Fibroblast of the aortic adventitia (primary cell): ENCODE measurements at places on chromosomes 6 and 20. TPM values are rescaled to one million over a fixed set of nuclear protein-coding genes. Genes with fewer than 3 reads are reported as not detected.

DNA sequence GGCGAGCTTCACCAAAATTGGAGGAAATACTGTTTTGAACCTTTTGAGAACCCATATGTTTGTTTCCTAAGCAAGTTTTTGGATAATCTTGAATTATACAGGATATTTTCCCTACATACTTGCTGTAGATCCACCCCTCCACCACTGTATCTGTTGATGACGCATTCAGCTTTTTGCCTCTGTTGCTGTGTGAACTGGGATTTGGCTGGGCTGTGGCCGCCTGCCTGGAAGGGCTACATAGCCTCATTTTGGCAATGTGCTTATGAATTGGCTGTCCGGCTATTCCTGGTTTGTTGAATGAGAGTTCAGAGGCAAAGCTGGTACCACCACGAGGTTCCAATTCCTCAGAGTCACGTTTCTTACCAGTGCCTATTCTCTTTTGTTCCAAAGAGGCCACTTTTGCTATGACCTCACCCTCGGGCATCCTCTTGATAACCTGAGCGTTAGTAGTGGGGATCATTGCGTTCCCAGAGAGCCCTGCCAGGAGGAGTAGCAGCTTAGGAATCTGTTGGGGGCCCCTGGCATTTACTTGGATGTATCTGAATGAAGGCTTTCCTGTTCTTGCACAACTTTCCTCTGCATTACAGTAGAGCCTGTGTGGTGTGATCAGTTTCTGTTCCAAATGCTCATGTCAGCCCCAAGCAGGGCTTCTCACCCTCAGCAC lies 6.4 kb downstream of the FAM83D start:
- peak; percentile 90 for DNase-seq

DNA sequence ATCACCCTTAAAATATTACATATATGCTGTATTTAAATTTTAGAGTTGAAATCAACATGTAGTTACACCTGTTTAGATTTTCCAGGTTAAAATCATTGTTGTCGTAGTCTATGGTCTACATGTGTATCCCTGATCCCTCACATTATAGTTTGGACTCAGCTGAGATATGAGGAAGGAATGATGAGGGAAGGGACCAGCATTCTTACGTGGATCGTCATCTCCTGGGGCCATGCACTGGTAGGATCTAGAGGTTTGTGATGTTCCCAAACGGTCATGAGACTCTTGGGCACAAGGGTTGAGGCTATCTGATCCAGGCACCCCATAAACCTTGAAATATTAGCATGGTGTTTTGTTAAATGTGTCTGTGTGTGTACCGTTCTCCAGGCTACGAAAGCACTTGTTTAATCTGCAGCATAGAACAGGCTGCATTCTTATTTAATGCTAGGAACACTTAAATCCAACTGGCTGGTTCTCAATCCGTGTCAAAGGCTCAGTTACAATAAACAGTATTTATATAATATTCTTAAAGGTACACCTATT lies 55.4 kb downstream of the IPCEF1 start:
- DNase-seq = no peak

DNA sequence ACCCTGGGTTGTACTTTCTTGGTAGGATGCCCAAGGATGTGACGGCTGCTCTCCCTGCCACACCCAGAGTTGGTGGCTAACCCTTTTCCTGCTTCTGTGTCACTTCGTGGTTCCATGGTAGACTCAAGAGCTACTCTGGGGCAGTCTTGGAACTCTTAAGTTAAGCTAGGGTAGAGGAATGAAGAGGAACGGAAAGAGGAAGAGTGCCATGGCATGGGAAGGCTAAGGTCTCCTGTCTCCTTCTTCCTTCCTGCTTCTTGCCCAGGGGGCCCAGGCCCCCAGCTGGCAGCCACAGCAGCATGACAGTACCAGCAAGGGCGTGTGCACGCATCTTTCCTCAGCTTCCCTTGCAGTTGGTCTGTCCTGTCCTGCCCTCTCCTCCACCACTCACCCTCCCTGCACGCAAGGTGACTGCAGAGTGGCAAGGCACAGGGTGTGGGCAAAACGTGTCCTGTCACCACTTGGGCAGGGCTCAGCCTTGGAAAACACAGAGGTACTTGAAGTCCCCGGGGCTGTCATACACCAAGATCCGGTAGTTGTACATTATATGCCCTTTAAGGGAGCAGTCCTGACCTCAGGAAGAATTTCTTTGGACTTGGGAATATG lies 39.8 kb upstream of the TGM3 start:
- no peak for DNase-seq

GRCh38 chr20:53751620-53752318 lies 158.1 kb upstream of the ZNF217 start:
- peak; percentile 26 for DNase-seq

GRCh38 chr20:19113343-19113930 lies 99.0 kb upstream of the SLC24A3 start:
- DNase-seq = no peak

DNA sequence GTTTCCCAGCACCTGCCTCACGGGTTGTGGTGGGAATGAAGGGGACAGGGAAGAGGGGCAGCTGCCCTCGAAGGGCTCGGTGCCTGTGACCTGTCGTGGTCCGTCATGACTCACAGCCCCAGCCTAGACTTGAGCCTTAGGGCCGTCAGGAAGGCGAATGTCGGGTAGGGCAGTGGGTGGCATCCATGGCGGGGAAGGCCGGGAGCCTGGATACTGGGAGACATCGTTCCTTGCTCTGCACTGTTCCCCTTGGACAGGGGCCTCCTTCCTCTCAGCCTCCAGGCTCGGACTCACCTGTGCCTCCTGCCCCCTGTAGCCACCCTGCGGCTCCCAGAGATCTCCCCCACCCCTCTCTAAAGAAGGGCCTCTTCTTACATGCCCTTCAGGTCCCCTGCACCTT lies 52.2 kb upstream of the APCDD1L start:
- no peak for DNase-seq

GRCh38 chr20:24589815-24590177 lies 120.4 kb downstream of the SYNDIG1 start:
- no peak for DNase-seq

Gene STMN3
- total RNA-seq = 9.3 and 12.1 TPM in 2 replicates

Gene GRIK2
- 8.3 and 8.9 TPM in 2 replicates for total RNA-seq

DNA sequence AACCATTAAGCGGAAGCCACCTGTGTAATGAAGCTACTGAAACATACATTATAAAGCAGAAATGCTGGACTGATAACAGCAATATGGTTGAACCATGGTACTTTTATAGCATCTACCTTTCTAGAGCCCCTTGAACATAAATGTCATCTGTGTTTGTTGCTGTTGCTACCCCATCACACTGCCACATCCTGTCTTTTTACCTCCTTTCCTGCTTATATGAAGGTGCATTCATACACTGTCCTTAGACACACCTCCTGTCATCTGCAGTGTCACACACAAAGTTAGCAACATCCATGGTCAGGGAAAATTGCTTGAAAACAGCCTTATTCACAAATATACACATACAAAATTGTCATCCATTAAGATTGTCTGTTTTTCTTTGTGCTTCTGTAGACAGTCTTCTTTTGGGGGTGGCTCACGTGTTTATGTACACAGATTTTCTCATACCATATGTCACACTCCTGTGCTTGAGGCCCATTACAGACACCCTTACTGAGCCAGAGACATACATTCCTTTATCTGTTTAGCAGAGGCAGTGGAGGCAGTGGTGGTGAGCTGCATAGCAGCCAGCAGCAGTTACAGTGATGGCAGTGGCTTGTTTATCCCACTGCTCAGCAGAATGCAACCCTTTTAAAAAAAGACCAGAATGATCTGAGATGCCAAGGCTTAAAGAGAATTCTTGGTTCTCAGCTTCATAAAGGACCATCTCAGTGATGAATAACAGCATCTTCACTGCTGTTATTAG lies 25.9 kb downstream of the C6orf62 start:
- no peak for DNase-seq

DNA sequence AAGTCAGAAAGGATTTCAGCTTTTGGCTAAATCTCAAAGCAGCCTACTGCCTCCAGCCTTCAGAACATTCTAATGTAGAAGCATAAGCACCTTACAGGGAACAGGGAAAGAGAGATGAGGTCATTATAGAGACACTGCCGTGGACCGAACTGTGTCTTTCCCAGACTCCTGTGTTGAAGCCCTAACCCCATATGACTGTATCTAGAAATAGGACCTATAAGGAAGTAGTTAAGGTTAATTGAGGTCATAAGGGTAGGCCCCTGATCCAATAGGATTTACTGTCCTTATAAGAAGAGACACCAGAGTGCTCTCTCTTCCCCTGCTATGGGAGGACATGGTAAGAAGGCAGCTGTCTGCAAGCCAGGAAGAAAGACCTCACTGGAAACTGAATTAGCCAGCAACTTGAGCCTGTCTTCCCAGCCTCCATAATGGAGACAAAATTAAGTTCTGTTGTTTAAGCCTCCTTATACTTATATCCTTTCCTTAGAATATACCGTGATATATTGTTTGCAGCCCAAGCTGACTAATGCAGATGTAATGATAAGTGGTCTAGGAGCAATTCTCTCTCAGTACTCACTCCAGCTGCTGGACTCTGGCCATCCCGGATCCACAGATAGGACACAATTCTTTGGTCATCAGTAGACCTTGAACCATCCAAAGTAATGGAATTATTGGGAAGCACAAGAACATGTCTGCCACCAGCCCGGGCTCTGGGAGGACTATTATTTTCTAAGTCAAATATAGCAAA lies 71.4 kb downstream of the ALDH5A1 start:
- DNase-seq = no peak

Gene SIRPA
- 12.2 and 18.3 TPM in 2 replicates for total RNA-seq

DNA sequence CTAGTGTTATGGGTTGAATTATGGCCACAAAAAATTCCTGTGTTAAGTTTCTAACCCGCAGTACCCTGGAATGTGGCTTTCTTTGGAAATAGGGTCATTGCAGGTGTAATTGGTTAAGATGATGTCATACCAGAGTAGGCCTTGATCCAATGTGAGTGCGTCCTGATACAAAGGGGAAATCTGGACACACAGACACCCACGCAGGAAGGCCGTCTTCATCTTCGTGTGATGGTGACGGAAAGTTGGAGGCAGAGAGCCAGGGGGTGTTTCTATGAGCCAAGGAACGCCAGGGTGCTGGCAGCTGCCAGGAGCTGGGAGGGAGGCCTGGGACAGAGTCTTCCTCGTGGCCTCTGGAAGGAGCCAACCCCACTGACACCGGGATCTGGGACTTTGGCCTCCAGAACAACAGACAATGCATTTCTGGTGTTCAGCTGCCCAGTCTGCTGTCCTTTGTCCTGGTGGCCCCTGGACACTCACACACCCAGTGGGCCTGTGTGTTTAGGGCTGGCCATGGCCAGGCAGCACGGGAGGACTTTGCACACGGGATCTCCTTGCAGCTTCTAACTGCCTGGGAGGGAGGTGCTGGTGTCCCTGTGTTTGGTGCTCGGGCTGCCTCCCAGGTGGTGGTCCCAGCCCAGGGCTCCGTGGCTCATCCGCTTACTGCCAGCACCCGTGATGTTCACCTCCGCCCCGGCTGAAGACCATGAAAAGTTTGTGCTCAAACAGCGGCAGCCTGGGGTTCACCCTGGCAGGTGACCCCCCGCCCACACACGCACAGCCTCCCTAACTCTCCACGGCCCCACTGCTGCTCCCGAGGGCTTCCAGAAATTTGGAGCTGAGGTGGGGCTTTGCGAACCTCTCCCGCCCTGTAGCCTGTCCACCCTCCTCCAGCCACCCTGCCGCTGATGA lies 53.4 kb upstream of the GATA5 start:
- no peak for DNase-seq

Gene GTSF1L
- total RNA-seq = not detected in 2 replicates

DNA sequence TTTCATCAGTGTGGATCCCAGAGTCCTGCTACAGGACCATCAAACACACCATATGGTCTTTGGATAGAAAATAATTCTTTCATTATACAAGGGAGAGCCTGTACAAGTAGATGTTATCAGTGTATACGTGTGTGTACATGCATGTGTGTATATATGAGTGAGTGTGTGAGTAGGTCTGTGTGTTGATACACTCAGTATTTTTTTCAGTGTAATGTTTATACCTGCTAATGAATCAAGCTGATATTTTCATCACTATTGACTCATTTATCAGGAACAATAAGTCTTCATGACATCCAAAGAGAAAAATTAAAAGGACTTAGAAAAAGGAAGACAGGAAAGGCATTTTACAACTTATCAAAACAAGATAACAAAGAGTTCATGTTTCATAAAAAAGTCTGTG lies 66.5 kb downstream of the EPM2A start:
- no peak for DNase-seq

GRCh38 chr6:165962366-165962765 lies 205.3 kb downstream of the TBXT start:
- no peak for DNase-seq

Gene TRIM40
- not detected in 2 replicates for total RNA-seq

DNA sequence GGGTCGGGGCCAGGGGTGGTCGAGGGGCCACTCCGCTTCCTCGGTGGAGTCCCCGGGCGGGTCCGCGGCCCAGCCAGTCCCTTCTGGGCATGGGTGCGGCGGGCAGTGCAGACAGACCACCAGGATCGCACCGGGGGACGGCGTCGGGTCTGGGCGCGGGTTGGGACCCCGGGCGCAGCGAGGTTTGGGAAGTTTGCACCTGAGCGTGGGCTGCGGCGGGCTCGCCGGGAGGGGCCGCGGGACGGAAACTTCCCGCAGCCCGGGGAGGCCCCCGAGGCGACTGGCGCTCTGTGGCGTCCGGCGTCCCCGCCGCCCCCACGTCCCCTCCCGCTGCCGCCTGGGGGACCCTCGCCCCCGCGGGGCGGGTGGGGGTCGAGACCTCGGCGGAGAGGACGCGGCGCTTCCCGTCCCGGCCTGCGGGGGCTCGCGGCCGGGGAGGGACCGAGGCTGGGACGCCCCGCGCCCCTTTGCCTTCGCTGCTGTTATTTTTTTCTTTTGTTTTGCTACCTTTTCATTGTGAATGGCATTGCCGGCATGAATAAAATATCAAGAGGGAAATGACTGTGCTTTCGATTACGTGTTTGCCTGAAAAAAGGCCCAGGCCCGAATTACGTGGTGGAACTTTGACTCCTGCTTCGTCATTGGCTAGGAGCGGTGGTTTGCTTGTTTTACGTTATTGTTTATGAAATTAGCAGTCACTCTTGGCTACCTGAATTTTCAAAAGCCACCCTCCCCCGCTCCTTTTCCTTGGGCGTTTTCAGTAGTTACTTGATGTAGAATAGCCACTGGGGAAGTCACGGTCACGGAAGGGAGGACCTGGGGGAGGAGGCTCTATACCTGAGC lies 703 bp downstream of the SNX9 start:
- DNase-seq = peak; percentile 85

Gene SLC17A9
- 0.41 and 2.0 TPM in 2 replicates for total RNA-seq

GRCh38 chr6:109897025-109897424 lies 81.1 kb upstream of the GPR6 start:
- DNase-seq = no peak

Gene SIRPB1
- 0.90 TPM in 1 of 2 replicates, not detected in the other for total RNA-seq

Gene GPR63
- total RNA-seq = under 0.01 and 0.27 TPM in 2 replicates

GRCh38 chr6:107230448-107230847 lies 115.1 kb upstream of the BEND3 start:
- DNase-seq = no peak

DNA sequence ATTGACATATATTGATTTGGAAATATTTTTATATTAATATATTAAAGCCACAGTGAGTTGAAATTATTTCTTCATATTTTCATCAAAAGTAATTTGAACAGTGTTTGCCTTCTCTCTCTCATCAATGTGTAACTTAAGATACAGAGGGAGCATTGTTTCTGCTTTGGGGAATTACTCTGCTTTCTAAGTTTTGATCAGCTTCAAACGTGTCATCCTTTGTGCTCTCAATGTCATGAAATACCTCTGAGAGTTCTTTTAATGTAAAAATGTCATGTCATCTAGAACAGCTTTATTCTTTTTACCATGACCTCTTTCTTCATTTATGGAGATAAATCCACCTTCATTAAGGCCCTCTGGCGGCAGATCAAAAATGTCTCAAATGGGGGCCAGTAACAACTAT lies 259.4 kb upstream of the STXBP5 start:
- no peak for DNase-seq

Gene CDH22
- total RNA-seq = not detected in 2 replicates
